ENCODE measurements at places on chromosomes 7 and 10.

DNA sequence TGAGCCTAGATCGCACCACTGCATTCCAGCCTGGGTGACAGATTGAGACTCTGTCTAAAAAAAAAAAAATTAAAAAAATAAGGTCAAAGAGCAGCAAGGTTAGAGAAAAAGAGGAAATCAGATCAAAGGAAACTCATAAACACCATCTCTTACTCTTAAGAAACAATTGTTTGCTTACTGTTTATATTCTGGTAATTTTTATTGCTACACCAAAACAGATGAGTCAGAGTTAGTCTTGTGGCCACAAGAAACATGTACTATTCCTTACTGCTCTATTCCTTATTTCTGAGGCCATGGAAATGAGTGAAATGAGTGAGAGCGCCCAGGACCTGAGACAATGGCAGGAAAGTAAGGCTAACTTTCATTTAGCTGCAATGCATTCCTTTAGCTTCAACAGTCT, 387.3 kb downstream of the HPSE2 start:
- no peak for DNase-seq

- DNase-seq, result no peak
Measured at GRCh38 chr10:59106441-59106840, 70.0 kb upstream of the PHYHIPL start.

DNA sequence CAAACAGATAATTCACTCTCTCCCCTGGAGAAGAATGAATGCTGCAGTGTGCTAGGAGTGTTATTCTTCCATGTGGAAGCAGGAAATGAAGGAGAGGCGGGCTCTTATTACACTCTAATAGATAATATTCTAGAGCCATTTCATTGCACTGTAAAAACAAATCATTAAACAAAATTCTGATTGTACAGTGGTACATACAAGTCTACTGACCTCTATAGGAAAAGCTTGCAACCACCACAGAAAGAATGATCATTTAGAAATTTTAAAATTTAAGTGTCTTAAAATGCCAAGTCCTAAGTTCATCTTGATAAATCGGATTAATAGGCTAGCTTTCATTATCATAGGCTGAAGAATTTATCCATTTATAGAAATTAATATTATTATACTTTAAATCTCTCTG, 960.3 kb upstream of the LRRN3 start:
- no peak for DNase-seq

- no peak for DNase-seq
Measured at GRCh38 chr10:79166741-79167140, 98.0 kb downstream of the ZMIZ1 start.

DNA sequence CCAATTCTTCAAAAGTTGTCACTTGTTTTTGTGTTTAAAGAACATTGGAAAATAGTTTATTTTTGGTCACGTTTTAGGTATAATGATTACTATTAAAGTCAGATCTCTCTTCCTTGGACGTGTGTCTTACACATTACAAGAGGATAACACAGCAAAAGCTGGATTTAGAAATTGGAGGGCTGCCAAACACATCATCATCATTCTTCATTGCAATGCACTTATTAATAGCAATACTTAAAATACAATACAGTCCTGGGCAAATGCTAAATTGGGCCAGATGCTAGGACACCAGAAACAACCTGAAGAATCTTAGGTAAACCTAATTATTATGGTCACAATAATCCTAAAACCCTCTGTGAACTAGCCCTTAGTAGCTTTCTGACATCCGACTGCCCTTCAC, 303.6 kb downstream of the DGKB start:
- DNase-seq, result no peak

- DNase-seq, result no peak
Measured at GRCh38 chr10:119113751-119114732, 10.1 kb downstream of the DENND10 start.

DNA sequence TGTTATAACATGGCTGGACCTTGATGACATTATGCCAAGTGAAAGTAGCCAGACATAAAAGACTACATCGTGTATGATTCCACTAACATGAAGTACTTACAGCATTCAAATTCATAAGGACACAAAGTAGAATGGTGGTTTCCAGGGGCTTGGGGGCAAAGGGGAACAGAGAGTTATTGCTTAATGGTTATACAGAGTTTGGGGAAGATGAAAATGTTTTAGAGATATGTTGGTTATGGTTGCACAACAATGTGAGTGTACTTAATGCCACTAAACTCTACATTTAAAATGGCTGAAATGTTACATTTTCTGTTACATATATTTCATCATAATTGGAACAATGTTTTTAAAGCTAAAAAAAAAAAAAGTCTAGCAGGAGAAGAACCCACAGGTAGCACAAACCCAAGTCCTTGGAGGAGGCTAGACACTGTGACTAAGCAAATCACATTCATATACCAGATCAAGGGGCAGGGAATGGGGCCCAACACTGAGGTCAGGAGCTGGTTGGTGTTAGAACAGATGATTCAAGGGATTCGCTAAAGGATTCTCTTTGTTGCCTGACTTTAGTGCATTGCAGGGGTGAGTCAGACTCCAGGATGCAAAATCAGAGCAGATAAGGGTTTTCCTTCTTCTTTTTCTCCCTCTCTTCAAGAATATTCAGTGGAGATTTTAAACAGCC, 25.1 kb upstream of the AOAH start:
- no peak for DNase-seq

- no peak for DNase-seq
Measured at GRCh38 chr7:81846398-81846797, 76.6 kb upstream of the HGF start.

- DNase-seq, result no peak
Measured at GRCh38 chr7:102439963-102440795, 6.8 kb downstream of the ORAI2 start.

DNA sequence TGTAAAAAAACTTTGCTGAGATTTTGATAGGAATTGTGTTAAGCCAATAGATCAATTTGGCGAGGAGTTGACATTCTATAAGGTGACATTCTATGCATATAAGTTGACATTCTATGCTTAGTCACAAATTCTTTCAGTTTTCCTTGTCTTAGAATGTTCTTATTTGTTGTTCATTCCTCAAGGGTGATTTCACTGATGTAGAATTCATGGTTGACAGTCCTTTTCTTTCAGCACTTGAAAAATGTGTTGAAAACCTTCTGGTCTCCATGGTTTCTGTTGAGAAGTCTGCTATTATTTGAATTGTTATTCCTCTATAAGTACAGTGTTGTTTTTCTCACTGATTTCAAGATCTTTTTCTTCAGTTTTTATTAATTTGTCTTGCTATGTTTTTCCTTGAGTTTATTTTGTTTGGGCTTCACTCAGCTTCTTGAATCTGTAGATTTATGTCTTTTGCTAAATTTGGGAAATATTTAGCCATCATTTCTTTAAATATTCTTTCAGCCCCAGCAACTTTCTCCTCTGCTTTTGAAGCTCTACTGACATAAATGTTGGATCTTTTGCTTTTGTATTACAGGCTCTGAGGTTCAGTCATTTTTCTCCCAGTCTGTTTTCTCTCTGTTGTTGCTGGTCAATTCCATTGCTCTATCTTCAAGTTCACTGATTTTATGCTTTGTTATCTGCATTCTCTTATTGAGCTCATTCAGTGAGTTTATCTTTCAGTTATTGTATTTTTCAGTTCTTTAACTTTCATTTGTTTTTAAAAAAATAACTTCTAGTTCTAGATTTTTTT, 154.9 kb downstream of the SDK1 start:
- DNase-seq, result no peak

GRCh38 chr10:7611909-7612308, 54.9 kb downstream of the ITIH5 start:
- DNase-seq, result no peak

Data from activated T-helper 2 cell treated with anti-CD3 and anti-CD28 coated beads, Interferon-gamma antibody, Interleukin-2, Interleukin-4, amounts not matched to agents 10 μg/mL and 5 μg/mL and 100 μg/mL, durations not matched to agents 14 hours and 24 hours and 36 hours (primary cell).